ENCODE measurements at places on chromosomes 7 and 10.

DNA sequence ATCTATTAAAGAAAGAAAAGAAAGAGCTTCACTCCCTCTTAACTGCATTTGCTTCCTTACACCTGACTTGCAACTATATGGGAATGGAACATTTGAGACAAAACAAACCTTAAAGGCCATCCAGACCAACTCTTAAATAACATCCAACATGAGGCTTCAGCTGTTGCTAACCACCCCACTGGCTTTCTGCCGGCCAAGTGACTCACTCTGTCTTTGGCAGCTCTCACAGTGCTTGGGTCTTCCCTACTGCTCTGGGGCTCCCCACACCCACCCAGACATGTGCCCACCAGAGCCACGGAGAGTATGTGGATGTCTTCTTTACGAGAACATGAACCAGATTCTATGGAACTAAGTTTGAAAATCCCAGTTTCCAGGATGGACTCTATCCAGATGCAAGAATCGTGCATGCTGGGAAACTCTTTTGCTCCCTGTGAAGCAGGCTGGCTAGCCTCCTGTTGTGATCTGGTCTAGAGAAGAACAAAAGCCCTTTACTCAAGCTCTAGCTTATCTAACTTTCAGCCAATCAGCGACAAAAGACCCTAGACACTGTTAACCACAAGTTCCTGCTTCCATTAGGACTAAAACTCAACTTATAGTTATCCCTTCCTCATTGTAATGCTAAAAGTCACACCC lies 245.7 kb downstream of the TCERG1L start:
- H3K27ac ChIP-seq = no peak overlapping the region
- no peaks in the 10 kb centered on the region for H3K36me3 ChIP-seq
- no peaks in the 10 kb centered on the region for H3K27me3 ChIP-seq
- H3K4me1 ChIP-seq = no peaks in the 10 kb centered on the region
- no peak overlapping the region for H3K4me3 ChIP-seq
- no peak for DNase-seq

DNA sequence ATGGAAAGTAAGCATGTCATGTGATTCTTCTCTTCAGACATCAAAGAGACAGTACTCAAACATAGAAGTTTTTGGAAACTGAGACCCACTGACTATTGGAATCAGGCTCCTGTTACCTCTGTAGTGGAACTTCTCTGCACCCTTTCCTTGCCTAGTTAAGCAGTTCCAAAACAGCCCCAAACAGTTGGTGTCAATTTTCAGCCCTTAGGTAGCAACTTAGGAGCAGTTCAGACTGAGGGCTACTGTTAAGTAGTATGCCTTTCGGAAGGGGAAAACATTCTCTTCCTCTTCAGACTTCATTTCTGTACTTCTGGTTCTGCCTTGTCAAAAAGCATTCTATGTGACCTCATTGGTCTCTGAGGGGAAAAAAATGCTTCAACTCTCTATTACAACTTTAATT lies 85.7 kb downstream of the ZNF277 start:
- H3K4me3 ChIP-seq = no peak overlapping the region
- no peak overlapping the region for H3K27ac ChIP-seq
- DNase-seq = no peak
- H3K27me3 ChIP-seq = no peaks in the 10 kb centered on the region
- no peaks in the 10 kb centered on the region for H3K4me1 ChIP-seq

DNA sequence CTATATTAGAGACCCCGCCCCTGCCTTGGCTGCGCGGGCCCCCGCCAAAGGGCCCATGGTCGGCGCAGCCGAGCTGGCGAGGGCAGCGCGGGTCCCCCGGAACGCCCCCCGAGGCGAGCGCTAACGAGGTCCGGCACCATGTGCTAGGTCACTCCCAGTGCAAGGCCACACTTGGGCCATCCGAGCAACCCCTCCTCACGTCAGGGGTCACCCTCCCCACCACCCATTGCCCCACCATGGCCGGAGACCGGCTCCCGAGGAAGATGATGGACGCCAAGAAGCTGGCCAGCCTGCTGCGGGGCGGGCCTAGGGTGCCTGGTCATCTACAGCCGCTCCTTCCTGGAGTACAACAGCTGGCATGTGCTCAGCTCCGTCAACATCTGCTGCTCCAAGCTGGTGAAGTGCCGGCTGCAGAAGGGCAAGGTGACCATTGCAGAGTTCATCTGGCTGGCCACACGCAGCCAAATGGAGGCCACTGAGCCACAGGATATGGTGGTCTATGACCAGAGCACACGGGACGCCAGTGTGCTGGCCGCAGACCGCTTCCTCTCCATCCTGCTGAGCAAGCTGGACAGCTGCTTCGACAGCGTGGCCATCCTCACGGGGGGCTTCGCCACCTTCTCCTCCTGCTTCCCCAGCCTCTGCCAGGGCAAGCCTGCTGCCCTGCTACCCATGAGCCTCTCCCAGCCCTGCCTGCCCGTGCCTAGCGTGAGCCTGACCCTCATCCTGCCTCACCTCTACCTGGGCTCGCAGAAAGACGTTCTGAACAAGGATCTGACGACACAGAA lies 12.4 kb upstream of the SEC24C start:
- peak overlapping the region; percentile 52 for H3K4me3 ChIP-seq
- no peak for DNase-seq
- H3K4me1 ChIP-seq = peaks cover 5% of the 10 kb centered on the region
- H3K27me3 ChIP-seq = no peaks in the 10 kb centered on the region

DNA sequence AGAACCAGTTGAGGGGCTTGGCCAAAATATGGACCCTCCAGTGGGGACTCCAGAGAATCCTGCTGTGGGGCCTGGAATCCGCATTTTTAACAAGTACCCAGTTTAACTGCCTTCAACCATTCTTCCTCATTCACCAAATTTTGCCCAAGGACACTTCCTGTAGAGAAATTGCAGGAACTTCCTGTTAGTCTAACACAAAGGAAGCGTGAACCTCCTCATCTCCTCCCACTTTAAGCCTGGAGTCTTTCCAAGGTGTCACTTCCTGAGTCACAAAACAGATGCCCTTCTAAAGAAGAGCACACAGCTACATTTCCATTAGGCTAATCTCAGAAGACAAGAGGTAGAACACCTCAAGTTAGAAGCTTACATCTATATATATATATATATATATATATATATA lies 188.4 kb downstream of the PPP1R17 start:
- no peaks in the 10 kb centered on the region for H3K36me3 ChIP-seq
- H3K27me3 ChIP-seq = no peaks in the 10 kb centered on the region
- DNase-seq = no peak
- no peaks in the 10 kb centered on the region for H3K4me1 ChIP-seq
- no peak overlapping the region for H3K27ac ChIP-seq
- no peak overlapping the region for H3K4me3 ChIP-seq
